ENCODE measurements at places on chromosomes 1 and 21.

GRCh38 chr21:44616591-44616926 is 4.7 kb downstream of the KRTAP10-8 start:
- DNase-seq = no peak

DNA sequence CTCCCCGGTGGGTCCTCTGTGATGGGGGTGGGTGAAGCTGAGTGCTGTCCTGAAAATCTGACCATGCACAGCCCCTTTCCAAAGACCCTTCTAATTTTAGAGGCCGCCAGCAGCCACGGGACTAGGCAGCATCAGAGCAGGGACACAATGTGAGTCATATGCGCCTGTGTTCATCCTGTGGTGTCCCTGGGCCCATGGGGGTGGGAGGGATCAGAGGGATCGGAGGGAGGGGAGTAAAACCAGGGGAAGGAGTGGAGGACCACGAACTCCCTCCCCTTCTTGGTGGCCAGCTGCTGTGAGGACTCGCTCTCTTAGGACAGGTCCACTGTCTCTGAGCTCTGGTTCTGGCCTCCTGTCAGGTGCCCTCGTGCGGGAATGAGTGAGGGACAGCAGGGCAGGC is 61.5 kb downstream of the ADARB1 start:
- no peak for DNase-seq

DNA sequence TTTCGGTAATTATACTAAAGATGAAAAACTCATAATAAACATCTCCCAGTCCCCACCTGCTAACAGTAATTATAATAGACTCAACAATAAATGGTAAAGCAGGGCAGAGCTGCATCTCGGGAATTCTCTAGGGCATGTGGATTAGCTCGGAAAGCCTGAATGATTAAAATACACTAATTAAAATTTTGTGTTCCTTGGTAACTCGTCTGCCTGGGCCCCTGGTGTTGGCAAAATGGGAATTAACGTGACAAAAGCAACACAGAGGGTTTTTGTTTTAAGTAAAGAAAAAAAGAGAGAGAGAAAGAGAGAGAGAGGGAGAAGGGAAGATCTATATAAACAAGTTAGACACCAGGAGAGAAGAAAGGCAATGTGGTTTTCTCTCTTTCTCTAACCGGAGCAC is 62.1 kb downstream of the CASZ1 start:
- DNase-seq = no peak

- no peak for DNase-seq
Measured at GRCh38 chr1:204502241-204502640, 7.6 kb upstream of the PIK3C2B start.

- no peak for DNase-seq
Measured at GRCh38 chr1:217389895-217390294, 241.0 kb downstream of the GPATCH2 start.

- no peak for DNase-seq
Measured at GRCh38 chr1:165726841-165727240, 28.5 kb upstream of the ALDH9A1 start.

DNA sequence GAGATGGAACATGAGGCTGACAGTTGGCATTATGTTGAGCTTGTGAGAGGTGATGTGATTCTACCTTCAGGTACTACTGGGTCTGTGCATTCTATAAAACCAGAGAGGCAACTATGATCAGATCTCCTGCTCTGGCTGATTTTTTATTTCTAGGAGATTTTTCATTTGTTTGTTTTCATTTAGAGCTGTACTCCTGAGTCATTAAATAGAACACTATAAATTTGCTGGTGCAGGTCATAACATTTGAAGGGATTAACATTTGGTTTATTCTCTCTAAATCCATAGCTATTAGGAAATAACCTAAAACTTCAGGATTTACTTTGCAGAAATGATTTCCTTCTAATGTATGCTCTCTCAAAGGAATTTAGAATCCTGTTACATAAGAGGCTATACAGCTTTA is 42.9 kb downstream of the MAGI3 start:
- DNase-seq = no peak

All from cerebellar nuclear complex (tissue), 1 donor.